ENCODE measurements at places on chromosomes 5 and 9. TPM values are rescaled to one million over a fixed set of nuclear protein-coding genes. Genes with fewer than 3 reads are reported as not detected.
A peak's percentile ranks its signal among the peaks of the same experiment; 100 is the strongest.

SLC28A3 gene
- total RNA-seq = 0.36 TPM

GRCh38 chr9:109739760-109740159 lies 40.2 kb upstream of the PALM2AKAP2 start:
- DNase-seq = no peak

UBAC1 gene
- 30.3 TPM for total RNA-seq

DNA sequence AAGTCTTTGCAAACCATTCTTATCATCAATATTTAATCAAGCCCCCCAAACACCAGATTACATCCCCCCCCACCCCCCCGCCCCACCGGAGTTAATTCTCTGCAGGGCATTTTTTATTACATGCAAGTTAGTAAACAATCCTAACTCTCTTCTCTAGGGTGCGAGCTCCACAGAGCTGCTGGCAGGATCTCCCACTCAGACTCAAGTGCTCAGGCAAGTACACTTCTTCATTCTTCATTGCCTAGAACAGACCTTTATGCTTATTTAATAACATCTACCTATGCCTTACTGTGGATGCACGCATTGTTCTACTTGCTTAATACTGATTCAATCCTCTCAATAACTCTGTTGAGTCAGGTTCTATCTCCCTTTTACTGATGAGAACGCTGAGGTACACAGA lies 9.9 kb downstream of the SAXO1 start:
- no peak for DNase-seq

DNA sequence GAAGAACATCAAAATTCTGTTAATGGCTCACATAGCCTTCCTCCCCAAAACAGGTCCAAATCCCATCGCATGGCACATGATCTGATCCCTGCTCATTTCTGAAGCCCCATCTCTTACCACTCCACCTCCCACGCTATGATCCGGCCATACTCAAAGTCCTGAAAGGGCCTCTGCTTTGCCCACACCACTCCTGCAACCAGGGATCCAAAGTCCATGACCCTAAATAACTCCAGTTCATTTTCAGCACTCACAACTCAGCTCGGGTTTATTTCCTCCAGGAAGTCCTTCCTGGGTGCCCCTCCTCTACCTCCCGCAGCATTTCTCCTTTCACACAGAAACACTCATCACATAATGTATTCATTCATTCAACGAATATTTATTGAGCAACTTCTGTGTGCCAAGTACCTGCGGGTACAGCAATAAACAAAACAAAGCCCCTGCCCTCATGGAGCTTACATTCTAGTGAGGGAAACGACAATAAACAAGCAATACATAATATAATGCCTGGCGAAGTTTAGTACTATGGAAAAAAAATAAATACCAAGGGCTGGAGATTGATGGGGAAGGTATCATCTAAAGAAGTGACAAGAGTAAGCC lies 2.7 kb downstream of the TTLL11 start:
- no peak for DNase-seq

C8G gene
- total RNA-seq = not detected

DNA sequence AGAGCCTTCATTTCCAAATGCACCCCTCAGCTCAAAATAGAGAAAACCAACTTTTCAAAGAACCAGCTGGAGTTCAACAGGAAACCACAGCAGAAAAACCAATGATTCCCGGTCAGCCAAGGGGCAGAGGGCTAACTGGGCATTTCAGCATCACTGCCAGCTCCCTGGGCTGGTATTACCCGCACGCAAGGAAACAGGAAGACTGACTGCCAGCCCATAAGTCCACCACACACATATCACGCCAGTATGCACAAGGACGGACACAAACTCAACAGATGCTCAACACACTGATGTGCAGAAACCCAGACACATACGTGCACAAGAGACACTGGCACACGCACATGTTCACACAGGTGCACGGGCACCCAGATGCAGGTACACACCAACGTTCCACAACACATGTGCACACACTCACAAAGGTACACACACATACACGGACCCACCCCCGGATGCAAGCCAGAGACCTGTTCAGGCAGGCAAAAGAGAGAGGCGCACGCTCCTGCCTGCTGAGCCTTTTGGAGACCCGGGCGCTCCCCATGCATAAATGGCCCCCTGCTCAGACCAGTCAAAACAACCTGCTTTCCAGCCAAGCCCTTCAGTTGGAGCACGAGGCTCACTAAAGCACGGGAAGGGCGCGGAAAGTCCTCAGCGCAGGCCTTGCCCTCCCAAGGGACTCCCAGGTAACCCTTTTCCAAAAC lies 2.1 kb downstream of the ADAMTS2 start:
- DNase-seq = no peak

- DNase-seq = no peak
These were observed 608.6 kb upstream of the DAB2 start for GRCh38 chr5:40033411-40033810.

GRCh38 chr9:34311499-34312185 lies 17.4 kb downstream of the KIF24 start:
- no peak for DNase-seq

COL27A1 gene
- 15.1 TPM for total RNA-seq

DNA sequence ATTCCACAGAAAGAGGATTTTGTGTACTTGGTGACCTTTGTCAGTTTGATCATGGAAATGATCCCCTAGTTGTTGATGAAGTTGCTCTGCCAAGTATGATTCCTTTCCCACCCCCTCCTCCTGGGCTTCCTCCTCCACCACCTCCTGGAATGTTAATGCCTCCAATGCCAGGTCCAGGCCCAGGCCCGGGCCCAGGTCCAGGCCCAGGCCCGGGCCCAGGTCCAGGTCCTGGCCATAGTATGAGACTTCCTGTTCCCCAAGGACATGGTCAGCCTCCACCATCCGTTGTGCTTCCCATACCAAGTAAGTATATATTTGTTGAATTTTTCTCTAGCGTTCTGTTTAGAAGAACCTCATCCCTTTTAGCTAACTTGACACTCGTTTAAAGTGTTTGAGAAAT lies 30.0 kb downstream of the RBM27 start:
- no peak for DNase-seq

- DNase-seq = peak; percentile 57
These were observed 138.4 kb downstream of the LHFPL2 start for GRCh38 chr5:78509884-78510769.

CDX1 gene
- total RNA-seq = 0.77 TPM

DNA sequence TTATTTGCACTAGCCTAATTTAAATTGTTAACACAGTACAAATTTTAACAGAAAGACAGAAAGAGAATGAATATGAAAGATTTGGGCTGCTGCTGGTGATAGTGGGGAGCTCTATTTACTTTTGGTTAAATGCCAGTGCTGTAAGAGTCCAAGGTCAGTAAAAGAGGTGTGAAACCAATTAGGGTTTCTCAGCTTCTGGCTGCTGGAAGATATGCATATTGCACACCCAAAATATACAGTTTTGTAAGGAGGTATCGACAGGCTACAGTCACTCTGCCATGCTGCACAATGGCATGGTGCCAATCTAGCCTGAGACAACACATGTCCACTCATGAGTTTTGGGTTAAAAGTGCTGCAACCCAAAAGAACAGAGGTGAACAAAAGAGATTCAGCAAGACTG lies 79.3 kb downstream of the PPP2R2B start:
- no peak for DNase-seq

- DNase-seq = no peak
These were observed 4.7 kb downstream of the MYORG start for GRCh38 chr9:34371886-34372466.

RFX3 gene
- 22.7 TPM for total RNA-seq

DNA sequence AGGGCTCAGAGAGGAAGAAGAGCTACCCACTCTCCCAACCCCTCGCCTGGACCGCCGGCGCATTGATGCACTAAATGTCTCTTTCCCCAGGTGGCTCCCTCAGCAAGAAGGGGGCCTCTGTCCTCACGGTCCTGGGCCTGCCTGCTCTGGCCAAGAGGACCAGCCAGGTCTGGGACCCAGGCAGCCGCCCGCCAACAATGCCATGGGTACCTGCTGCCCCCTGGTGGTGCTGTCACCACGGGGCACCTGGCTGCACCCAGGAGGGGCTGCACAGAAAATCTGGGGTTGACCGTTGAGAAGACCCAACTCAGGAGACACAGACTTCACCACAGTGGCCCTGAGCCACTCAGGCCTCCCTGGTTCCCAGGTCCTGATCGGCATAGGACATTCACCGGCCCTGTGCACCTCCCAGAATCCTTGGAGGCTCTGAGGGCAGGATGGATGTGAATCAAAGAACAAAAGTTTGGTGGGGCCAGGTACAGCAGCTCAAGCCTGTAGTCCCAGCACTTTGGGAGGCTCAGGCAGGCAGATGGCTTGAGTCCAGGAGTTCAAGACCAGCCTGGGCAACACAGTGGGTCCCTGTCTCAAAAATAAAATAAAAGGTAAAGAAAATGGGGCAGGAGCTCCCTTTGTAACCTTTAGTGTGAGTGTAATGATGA lies 2.4 kb upstream of the VAV2 start:
- DNase-seq = peak; percentile 71

DNA sequence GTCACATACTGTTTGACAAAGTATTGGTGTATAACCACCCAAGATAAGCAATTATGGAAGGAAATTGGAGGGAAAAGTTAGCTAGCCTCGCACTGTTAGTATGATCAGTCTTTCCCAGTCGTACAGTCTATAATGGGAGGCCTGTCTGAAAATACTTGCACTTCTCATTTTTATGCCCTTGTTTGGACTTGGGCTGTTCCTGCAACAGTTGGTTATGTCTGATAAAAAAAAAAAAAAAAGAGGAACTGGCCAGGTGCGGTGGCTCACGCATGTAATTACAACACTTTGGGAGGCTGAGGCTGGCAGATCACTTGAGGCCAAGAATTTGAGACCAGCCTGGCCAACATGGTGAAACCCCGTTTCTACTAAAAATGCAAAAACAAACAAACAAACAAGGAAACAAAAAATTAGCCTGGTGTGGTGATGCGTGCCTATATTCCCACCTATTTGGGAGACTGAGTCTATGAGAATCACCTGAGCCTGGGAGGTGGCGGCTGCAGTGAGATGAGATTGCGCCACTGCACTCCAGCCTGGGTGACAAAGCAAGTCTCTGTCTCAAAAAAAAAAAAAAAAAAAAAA lies 58.3 kb upstream of the ANKRD33B start:
- no peak for DNase-seq
